ENCODE measurements at places on chromosomes 12 and 14. TPM values are rescaled to one million over a fixed set of nuclear protein-coding genes. Genes with fewer than 3 reads are reported as not detected.

Gene SERPINA12
- not detected for total RNA-seq

Gene ASB2
- total RNA-seq: 16.6 TPM

Gene CNTN1
- 81.4 TPM for total RNA-seq

Gene TBX3
- 3.0 TPM for total RNA-seq

Gene TIGAR
- 20.7 TPM for total RNA-seq

Gene REP15
- 1.6 TPM for total RNA-seq

Gene CD27
- total RNA-seq: not detected

Gene RNASE3
- total RNA-seq: not detected

Gene OLR1
- not detected for total RNA-seq

Gene PLEKHG3
- total RNA-seq: 10.1 TPM

Gene NXPH4
- 10.5 TPM for total RNA-seq

Gene SLC25A21
- 0.91 TPM for total RNA-seq

Gene RND1
- total RNA-seq: 1.8 TPM

Gene ITGA5
- total RNA-seq: 1.8 TPM

Gene ANO4
- total RNA-seq: 38.0 TPM

Gene CACNA2D4
- not detected for total RNA-seq

Gene SLC25A47
- not detected for total RNA-seq

Gene P2RX7
- total RNA-seq: not detected

Gene GPRC5D
- not detected for total RNA-seq

Gene AICDA
- total RNA-seq: not detected

Gene NPFF
- not detected for total RNA-seq

Gene C1QL4
- total RNA-seq: 4.8 TPM

Gene AKAP5
- total RNA-seq: 0.15 TPM

Gene SDR9C7
- total RNA-seq: 0.39 TPM

Gene PLD4
- not detected for total RNA-seq

Gene MANSC1
- 2.0 TPM for total RNA-seq

Gene PPP1R13B
- total RNA-seq: 24.6 TPM

Gene CACNA1C
- total RNA-seq: 11.0 TPM

Gene TAS2R14
- 3.3 TPM for total RNA-seq

Gene GALNT8
- total RNA-seq: 25.3 TPM

Gene RGS6
- total RNA-seq: 1.2 TPM

Gene CD163L1
- total RNA-seq: 36.8 TPM

Gene CLEC6A
- total RNA-seq: not detected

Gene SOAT2
- total RNA-seq: not detected

Gene BATF
- not detected for total RNA-seq

Gene DPY19L2
- total RNA-seq: 1.8 TPM

Gene LHX5
- 3.1 TPM for total RNA-seq

Gene ASCL1
- total RNA-seq: not detected

Gene SLC17A8
- total RNA-seq: 0.25 TPM

Gene RNU4-1
- total RNA-seq: 5,722 TPM

Gene LRP1
- 125 TPM for total RNA-seq

Gene RTN1
- total RNA-seq: 518 TPM

Gene ENO2
- 182 TPM for total RNA-seq

Gene ZC2HC1C
- 3.2 TPM for total RNA-seq

Gene OTUB2
- total RNA-seq: 5.5 TPM
